ENCODE measurements at places on chromosomes 2 and 18.

GRCh38 chr2:223262946-223263345 lies 211.0 kb downstream of the KCNE4 start:
- no peak for DNase-seq

GRCh38 chr2:209145941-209146681 lies 277.7 kb upstream of the MAP2 start:
- DNase-seq, result no peak

GRCh38 chr2:156189584-156189983 lies 142.9 kb downstream of the NR4A2 start:
- DNase-seq, result no peak

DNA sequence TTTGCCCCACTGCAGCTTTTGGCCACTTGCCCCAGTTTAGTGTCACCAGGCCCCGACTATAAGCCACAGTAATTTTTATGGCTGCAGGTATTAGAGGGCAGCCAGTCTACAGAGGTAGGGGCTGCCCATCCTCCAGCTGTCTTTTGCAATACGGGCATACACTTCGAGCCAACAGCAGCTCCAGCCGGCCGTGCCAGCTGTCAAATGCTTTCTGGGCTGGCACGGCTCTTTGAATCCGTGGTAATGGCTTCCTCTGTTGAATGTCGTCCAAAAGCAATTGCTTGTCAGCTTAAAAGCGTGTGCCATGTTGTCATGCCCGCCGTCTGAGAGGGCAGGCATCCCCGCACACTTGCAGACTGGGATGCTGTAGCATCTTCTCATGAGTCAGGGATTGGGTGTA lies 41.3 kb downstream of the BCL2L11 start:
- no peak for DNase-seq

DNA sequence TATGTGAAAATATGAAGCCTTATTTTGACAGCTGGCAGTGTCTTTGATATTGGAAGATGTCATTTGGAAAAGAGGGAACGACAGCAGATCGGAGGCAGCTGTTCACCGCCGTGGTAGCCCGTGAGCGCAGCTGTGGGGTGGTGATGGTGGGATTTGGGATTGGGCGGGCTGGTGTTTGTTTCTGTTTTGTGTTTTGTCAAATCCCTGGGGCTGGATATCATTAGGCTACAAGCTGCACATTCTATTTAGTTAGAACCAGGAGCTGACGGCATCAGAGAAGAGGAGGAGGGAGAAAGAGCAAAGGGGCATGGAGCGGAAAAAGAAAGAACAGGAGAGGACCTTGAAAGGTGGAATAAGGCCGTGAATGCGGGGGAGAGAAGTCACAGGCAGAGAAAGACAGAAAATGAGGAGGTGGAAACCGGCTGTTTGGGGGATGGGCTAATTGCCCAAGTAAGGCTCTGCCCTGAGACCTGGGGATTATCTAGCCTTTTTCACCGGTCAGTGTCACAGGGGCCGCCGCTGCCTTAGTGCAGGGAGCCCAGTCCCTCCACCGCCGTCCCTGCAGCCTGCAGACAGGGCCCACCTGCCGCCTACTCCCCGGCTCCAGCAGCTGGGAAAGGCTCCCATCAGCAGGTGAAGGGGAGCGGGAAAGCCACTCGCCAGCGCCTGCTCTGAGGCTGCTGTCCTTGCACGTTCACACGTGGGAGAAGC lies 88.0 kb downstream of the ZCCHC2 start:
- no peak for DNase-seq

DNA sequence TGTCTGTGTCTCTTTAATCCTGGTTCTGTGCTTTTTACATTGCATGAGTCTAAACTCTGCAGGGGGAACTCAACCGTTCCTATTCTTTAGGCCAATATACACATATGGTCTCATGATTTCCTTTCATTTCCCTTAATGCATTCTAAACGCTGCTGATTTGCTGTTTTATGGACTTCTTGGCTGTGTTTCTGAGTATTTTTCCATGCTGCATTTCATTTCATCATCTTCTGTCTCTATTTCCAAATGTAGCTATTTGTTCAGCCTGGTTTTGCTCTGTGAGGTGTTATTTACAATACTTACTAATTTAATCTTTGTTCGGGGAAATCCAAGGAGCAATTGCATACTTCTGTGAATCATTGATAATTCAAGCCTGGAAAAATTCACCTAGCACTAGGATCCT lies 897.2 kb downstream of the TSN start:
- no peak for DNase-seq

GRCh38 chr18:9737472-9738121 lies 29.5 kb downstream of the RAB31 start:
- DNase-seq, result no peak

GRCh38 chr18:58529714-58530354 lies 99.1 kb downstream of the ALPK2 start:
- peak; percentile 53 for DNase-seq

DNA sequence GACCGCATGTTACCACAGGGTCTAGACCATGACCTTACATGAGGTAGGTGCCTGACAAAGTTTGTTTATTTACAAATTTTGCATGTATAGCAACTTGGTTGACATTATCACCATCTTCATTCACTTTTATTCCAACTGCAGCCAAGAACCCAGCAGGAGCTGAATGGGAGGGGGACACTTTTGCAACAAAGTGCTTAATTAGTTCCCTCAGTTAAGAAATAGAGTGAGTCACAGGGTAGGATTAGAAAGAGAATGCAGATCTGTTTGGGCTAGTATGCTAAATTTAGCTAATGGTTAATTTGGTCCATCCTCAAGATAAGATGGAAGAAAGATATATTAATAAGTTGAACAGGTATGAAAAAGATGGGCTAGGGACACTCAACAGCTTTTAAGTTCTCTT lies 678.9 kb downstream of the ARHGAP15 start:
- no peak for DNase-seq

DNA sequence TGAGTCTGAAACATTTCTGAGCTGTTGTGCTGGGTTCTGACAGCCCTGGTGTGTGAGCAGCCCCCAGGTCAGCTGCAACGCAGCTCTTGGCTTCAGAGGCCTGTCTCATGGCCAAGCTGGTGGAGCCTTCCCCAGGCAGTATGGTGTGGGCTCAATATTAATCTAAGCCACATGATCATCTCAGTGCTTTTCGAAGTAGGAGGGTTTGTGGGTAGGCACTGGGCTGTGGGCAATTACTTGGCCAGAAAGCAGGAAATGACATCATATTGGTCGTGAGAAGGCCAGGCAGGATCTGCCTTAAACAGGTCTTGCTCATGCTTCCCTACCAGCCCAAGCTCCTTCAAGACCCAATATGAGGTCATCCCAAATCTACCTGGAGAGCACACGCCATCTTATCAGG lies 26.9 kb downstream of the LOXHD1 start:
- DNase-seq, result no peak

DNA sequence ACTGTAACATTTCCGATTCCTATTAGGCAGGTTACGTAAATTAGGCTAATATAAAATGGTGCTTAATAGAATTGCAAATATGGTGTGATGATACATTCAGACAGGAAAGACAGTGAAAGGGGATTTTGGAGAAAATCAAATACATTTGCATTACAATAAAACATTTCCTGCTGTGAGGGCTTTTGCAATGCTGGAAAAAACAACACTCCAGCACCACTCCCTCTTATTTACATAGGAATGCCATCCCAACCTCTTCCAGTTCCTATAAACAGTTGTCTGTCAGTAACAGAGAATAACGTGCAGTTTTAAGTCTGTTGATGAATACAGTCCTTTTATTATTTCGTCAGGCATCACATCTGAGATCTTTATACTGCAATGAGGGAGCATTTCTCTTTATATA lies 298.8 kb upstream of the FANCL start:
- no peak for DNase-seq

DNA sequence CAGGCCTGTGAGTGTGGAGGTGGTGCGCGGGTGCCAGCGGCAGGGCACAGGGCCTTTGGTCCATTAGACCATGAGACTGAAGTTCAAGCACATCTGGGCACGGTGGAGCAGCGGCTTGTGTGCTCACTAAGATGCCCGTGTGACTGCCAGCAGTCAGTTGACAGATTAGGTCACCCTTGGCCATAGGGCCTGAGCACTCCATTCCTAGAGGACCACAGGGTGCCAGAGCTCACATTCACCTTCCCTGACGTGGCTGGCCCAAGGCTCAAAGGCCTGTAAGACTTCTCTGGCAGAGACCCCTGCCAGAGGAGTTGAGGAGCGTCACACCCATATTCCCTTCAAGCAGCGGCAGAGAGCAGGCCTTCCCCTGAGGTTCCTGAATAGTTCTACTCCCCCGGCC lies 650 bp downstream of the LHCGR start:
- DNase-seq, result no peak

DNA sequence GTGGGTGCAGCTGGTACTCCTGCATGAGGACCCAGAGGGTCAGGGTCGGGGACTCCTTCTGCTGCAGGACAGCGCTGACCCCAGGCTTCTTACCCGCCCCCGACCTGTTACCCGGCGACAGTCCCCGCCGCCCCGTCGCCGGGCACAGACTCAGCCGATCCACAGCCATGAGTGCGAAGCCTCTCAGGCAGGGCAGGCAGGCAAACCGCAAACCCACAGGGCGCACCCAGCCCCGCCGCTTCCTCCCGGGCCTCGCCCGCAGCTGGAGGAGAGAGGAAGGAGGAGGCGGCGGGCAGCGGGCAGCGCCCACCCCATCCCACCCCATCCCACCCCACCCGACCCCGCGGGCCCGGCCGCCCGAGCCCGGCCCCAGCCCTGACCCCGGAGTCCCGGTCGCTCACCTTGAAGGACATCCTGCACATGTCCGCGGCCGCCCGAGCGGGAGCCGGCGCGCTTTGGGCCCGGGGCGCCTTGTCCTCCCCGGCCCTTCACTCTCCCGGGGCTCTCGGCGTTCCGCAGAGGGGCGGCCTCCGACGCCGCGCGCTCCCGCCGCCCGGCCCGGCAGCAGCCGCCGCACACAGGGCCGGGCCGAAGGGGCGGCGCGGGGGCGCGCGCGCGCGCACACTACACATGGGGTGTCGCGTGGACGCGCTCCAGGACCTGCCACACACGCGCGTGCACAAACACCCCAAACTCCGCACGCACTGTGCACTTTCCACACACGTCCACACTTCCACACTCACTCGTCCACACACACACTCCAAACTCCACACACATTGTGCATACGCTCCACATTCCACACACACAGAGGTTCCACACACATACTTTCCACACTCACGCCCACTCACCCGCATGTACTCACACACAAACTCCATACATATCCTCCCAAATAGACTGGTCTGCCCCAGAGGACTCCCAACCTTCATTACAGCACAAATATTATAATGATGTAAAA lies at the start of gene ANKRD29:
ANKRD29 (minus strand) TSS at position 603 of the 955 bp plus-strand sequence; CDS start at position 422, 181 bp downstream.
- DNase-seq, result no peak

DNA sequence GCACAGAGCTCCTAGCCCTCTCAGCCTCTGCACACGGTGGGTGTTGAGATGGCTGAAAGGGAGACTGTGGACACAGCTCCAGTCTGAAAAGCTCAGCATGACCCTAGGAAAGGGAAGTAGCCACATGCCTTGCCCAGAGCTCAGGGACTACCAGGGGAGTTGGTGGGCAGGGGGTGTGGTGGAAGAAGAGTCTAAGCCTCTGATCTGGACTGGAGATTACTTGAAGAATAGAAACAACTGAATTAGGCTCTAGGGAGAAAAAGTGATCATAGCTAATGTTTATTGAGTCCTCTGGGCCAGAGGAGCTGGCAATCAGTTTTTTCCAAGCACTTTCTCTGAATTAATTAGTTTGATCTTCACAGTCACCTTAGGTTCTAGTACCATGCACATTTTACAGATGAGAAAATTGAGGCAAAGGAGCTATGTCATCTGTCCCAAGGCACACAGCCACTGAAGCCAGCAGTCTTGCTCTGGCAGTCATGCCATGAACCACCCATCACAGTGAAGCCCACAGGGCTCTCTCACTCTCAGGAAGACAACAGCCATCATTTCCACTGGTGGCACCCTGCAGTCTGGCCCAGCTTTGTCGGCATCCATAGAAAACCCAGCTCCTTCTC lies 10.3 kb downstream of the SDC1 start:
- DNase-seq, result no peak

- DNase-seq, result no peak
These were observed 674 bp downstream of the PTPN4 start for GRCh38 chr2:119760237-119760955.

- DNase-seq, result no peak
These were observed 62.1 kb downstream of the CCDC148 start for GRCh38 chr2:158394453-158394852.

DNA sequence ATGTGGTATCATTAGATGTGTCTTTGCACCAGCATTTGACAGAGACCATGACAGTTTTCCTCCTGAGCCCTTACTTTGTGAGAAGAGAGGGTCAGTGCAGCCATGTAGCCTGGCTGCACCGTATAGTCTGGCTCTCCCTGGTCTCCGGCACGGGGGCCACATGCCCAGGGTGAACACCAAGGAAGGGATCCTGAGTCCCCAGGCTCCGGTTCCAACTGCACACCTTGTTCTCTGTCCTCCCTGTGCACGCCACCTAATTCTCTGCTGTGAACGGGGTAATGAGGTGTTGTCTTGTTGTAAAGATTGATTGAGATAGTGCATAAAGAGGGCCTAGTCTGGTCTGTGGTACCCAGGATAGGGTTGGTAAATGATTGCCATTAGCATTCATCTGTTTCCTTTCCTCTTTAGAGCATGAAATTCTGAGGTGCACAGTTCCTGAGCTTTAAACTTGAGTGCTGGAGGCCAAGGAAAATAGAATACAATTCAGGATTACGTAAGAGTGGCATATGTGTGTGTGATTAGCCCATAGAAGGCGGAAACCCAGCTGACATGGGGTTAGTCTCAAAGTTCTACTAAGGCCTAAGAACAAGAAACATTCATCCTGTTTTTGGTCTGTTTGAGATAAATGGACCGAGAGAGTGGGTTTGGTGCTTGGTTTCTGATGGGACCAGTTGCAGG lies 55.5 kb downstream of the NCK2 start:
- no peak for DNase-seq

DNA sequence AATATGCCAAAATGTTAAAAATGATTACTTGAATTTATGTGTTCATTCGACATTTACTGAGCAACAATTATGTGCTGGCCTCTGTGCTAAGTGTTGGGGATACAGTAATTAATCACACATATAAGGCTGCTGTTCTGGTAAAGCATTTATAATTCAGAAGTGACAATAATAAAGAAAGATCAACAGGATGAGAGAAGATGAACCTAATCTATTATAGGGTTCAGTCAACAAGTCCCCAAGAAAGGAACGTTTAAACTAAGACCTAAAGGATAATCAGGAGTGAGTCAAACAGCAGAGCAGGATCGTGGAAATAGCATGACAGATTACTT lies 60.1 kb upstream of the COX7A2L start:
- DNase-seq, result no peak

GRCh38 chr2:162215162-162215561 lies 28.1 kb downstream of the FAP start:
- DNase-seq, result no peak

DNA sequence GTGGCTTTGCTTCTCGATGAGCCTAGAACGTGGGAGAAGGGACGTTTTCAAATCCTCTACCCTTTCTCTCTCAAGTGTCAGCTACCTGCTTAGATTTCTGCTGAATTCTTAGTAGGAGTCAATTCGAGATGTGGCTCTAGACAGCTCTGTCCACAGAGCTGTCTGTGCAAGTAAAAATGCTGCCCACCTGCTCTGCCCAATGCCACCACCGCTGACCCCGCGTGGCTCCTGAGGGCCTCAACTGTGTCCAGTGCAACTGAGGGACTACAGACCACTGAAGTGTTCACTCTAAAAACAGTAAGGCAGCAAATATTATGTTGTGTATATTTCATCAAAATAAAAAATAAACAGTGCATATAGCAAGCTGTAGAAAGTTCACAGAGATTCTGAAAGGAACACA lies 266.3 kb downstream of the ZNF516 start:
- DNase-seq, result no peak
